ENCODE measurements at places on chromosomes 2 and 18. TPM values are rescaled to one million over a fixed set of nuclear protein-coding genes. Genes with fewer than 3 reads are reported as not detected.

DNA sequence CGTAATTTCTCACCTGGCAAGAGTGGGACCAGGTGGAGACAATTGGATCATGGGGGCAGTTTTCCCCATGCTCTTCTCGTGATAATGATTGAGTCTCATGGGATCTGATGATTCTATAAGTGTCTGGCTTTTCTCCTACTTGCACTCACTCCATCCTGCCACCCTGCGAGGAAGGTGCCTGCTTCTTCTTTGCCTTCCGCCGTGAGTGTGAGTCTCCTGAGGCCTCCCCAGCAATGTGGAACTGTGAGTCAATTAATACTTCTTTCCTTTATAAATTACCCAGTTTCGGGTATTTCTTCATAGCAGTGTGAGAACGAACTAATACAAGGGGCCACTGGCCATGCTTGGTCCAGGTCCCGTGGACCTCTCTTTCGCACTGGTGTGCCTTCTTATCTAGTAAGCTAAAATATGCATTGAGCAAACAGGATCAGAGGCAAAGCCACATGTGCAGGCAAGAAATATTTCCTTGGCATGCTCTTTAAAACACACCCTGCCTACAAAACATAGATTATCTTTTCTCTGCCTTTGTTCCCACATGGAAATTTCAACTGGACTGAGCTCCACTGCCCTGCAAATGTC is 821.1 kb downstream of the TRIB2 start:
- DNase-seq: no peak
- H3K27ac ChIP-seq: no peak overlapping the region
- no peak overlapping the region for H3K4me3 ChIP-seq
- H3K36me3 ChIP-seq: no peaks in the 10 kb centered on the region
- H3K27me3 ChIP-seq: no peaks in the 10 kb centered on the region

DNA sequence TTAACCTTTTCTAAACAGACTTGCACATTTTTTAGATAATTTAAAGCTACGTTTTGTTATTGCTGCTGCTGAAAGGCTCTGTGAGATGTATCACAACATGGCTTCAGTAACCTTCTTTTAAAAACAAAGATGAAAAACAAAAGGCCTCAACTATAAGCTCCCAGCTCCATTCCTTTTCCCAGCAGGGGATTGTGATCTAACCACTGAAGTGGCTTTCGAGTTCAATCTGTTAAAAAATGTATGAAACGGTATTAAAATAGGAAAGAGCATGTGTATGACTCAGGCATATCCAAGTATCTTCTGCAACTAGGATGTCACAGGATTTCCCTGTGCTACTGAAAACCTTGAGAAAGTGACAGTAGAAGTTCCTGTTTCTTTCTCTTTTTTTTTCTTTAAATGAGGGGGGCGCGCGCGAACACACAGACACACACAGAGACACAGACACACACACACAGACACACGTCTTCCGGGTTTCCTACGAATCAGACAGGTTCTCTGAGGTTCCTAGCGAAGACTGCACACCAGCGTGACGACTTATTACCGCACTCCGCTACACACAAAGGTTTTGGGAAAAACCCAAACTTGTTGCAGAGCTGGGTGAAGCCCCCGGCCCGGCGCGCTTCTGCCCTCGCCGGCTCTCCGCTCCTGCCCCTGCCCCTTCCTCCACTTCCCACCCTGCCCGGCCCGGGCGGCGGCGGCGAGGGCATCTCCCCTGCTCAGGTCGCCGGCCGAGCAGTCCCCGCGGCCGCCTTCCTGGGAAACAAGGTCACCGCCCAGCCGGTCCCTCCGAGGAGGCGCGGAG is 86.8 kb downstream of the RBMS1 start:
- H3K27me3 ChIP-seq: peaks cover 24% of the 10 kb centered on the region
- peak; percentile 83 for DNase-seq
- peak overlapping the region; percentile 97 for H3K27ac ChIP-seq
- no peaks in the 10 kb centered on the region for H3K36me3 ChIP-seq

- no peaks in the 10 kb centered on the region for H3K27me3 ChIP-seq
- no peak overlapping the region for H3K4me3 ChIP-seq
- peaks cover 3% of the 10 kb centered on the region for H3K36me3 ChIP-seq
- no peak for DNase-seq
- H3K27ac ChIP-seq: no peak overlapping the region
- H3K4me1 ChIP-seq: peaks cover 9% of the 10 kb centered on the region
These were observed 56.3 kb upstream of the MCFD2 start for GRCh38 chr2:46971929-46972328.

SCN3A gene
- polyA plus RNA-seq: not detected

SGO2 gene
- polyA plus RNA-seq: 6.1 TPM

Measured in immature natural killer cell (primary cell).